ENCODE measurements at places on chromosomes 1 and 21.

GRCh38 chr1:10122926-10123325, 87.4 kb upstream of the KIF1B start:
- DNase-seq, result no peak

DNA sequence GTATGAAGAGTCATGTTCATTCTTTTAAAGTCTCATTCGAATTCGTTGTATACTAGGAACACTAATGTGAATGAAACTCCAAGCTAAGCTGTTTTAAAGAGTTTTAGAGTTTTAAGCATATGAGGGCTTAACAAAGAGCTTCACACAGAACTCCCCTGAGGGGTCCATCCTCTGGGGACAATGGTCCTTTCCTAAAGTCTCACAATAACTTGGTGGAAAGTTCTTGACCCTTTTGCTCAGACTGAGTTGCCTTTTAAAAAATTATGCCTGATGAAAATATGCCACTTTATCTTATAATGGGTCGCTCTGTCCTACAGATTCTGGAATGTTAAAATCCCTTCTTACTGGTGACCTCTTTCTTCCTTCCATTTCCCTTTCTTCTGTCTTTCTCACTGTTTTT, 64.3 kb downstream of the RGL1 start:
- no peak for DNase-seq

DNA sequence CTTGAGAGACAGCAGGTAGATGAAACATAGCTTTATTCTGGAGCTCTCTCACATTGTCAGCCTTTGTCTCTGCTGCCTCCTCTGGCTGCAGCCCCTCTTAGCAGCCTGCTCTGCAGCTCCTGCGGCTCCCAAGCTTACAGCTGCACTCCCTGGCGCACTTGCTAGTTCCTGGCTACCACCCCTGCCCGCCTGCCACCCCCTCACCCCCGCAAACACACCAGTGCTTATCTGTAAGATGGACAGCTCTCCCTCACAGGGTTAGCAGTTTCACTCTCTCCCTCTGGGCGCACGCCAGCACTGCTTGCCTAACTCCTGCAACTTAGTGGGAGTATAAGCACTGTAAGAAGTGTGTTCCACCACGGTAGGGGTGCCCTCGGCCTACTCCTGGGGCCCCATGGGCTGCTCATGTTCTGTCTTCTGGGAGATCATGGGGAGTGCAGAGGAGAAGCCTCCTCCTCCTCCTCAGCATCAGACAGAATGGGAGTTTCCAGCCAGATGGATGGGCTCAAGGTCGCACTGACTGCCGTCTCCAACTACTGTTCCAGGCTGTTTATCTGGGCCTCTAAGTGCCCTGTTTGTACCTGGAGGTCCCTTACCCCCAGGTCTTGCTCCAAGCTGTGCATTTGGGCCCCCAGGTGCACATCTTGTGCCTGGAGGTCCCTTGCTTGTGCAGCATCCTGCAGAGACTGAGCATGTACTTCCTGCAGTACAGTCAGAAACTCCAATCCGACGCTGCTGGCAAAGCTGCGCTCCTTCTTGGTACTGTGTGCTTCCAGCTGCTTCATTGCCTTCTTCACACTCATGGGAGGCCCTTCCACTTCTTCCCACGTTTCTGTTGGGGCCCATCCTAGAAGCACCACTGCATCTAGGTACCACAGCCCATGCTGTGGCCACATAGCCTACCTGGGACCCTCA, 1388.1 kb downstream of the AMY1C start:
- no peak for DNase-seq

GRCh38 chr1:153962088-153963029, 978 bp downstream of the SLC39A1 start:
- DNase-seq, result no peak

DNA sequence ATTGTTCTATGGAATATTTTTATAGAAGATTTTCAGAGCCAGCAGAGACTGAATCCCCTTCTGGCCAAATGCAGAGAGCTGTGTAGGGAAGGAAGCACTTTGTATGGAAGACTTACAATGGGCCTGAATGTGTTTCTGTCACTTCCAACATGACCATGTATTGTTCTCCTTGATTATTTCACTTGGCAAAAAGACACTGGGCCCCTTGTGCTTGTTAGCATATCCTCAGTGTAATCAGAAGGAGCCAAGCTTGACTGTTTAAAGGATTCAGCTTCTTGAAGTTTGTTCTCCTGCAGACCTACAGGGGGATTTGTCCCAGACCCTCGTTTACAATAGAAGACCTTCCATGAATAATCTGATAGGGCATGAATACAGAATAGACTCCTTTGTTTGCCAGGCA, 48.1 kb upstream of the UBE2U start:
- no peak for DNase-seq

DNA sequence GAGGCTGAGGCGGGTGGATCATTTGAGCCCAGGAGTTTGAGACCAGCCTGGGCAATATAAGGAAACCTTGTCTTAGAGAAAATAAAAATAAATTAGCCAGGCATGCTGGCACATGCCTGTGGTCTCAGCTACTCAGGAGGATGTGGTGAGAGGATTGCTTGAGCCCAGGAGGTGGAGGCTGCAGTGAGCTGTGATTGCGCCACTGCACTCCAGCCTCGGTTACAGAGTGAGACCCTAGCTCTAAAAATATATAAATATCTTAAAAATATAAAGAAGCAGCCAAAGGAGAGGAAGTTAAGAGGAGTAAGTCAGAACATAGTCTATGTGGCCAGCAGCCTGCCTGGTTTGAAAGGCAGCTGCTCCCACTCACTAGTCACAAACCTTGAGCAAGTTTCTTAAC, 4.5 kb upstream of the IL10RB start:
- no peak for DNase-seq

GRCh38 chr21:38439426-38439825, 58.9 kb downstream of the ERG start:
- no peak for DNase-seq

GRCh38 chr1:51859333-51859732, 19.2 kb downstream of the NRDC start:
- no peak for DNase-seq

Data from stimulated activated CD4-positive, alpha-beta T cell treated with anti-CD3 and anti-CD28 coated beads, Interleukin-2, amount 100 ng/mL, for 4 hours (primary cell).